Activated CD8-positive, alpha-beta memory T cell treated with anti-CD3 and anti-CD28 coated beads, Interleukin-2, amount 50 U/mL, for 48 hours (primary cell): ENCODE measurements at places on chromosomes 5 and 9.

GRCh38 chr5:37211661-37212060 is 37.5 kb downstream of the CPLANE1 start:
- DNase-seq, result no peak

GRCh38 chr5:116451066-116451465 is 123.6 kb downstream of the SEMA6A start:
- DNase-seq, result no peak

DNA sequence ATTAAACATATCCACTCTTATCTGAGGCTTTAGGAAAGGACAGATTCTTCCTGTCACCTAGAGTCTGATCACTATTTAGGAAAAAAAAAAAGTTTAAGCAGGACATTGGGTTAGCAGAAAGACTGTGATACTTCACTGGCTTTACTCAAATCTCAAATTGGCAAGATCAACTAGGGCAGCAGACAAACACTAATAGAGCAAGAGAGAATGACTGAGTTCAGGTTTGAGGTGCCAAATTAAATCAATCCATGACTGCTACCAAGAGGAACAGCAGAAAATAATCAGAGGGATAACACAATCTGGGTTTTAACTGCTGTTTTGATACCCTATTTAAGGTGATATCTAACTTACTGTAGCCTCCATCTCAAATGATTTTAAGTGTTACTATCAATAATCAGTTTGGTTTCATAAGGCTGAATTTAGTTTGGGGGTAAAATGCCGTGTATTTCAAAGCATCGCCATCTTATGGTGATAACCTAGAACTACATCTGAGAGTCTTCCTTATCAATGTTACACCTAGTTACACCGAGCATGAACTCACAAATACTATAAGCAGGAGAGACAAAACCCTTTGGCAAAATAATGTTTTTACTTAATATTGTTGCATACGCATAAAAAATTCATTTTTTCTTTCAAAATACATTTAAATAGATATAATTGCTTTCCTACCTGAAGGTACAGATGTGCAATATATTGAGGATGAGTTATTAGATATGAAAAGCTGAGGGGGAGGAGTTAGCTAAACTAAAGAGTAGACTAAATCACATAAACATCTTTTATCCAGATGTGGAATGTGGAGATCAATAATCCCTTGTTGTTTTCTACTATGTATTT is 286.4 kb upstream of the CDH12 start:
- DNase-seq, result no peak

- no peak for DNase-seq
Measured at GRCh38 chr9:121717141-121717991, 65.9 kb downstream of the DAB2IP start.

DNA sequence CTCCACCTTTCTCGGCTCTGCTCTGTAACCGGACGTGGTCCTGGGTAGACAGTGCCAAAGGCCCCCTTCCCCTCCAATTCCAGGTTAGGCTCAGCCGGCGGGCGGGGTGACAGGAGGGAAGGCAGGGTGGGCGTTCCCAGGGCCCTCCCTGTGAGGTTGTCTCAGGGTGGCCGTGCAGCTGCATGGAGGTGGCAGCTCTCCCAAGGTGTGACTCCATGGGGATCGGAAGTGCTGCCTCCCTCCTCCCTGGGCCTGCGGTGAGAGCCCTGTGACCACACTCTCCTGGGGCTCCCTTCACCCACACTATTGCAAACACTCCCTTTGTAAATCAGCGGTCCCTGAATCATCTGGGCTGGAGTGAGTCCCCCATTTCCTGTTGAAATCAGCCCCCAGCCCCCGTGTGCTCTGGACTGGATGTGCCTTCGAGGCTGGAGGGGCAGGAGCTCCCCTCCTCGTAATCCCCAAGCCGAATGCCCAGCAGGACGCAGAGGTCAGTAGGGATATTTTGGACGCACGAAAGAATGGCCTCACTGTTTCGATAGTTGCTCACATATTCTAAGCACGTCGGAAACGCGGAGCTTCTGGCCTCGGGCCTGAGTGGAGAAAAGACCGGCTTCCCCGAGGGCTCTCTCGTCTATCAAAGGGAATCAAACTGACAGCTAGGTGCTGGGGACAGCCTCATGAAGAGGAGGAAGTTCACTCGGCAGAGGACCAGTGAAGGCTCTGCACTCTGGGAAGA is 107.6 kb upstream of the COL5A1 start:
- DNase-seq, result no peak

DNA sequence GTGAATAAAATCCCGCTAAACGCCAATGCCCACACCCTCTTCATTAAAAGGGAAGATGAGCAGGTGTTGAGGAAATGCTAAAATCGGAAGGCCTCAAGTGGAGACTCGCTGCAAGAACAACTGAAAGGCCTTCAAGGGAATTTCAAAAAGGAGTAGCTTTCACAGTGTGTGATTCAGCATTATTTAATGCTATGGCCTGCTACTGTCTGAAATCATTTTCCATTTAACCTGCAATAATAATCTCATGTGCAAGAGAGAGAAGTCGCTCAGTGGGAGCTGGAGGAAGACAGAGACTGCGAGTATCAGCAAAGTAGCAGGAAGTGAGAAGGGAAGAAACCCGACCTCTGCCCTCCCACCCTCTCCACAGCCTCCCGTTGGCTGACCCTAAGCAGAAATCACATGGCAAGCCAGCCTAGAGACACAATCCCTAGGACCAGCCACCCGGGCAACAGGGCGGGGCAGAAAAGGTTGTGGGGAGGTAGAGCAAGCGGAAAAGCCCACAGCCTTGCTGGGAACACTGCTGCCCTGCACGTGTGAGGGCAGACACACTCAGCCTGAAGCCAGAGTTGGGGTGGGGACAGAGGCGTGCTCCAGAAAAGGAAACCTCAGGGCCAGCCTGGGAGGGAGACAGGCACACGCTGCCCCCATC is 39.9 kb upstream of the CTSL start:
- no peak for DNase-seq

DNA sequence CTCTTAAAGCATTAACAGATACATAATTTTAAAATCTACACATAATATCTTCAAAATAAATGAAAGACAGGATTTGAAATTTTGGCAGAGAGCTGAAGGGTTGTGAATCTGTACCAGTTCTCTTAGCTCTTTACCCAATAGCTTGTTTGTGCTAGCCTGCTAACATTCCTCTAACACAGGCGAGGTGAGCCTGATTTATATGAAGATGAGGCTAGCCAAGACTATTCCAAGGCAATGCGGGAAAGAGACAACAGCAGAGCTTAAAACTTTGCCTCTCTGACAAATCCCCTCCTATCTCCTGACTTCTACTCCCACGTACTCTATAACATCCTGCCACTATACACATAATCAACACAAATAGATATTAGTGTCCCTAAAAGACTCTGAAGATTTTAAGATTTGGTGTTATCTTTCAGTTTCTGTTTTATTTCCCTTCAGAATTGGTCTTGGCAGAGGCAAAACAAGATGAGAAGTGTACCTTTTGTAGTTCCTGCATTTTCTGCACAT is 745.6 kb upstream of the ZNF608 start:
- DNase-seq, result no peak

- DNase-seq, result no peak
Measured at GRCh38 chr9:17993024-17993423, 414.2 kb downstream of the SH3GL2 start.

GRCh38 chr5:111922344-111922743 is 165.3 kb upstream of the NREP start:
- no peak for DNase-seq

GRCh38 chr5:178131446-178131996 is 707 bp downstream of the RMND5B start:
- DNase-seq, result no peak

DNA sequence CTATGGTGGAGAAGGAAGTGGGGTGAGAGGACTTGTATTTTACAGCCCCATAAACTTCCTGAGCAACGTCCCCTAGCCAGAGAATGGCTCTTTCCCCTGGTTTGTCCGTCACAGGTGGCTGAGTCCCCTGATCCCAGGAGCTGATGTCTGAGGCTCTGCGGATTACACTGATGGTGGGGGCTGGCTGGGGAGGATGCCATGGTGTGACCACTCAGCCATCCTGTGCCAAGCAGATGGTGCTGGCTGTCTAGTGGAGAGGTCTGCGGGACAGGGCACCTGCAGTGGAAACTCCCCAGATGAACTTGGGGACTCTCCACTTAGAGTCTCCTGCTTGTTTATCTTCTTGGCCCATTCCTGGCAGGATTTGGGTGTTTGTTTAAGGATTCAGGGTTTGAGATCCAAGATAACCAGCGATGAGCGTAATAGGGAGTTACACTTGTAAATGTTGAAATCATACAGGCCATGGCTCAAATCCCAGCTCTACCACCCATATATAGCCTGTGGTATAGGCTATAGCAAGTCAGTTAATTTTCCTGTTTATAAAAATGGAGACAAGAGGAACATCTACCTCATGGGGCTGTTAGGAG is 4.7 kb upstream of the PTGS1 start:
- no peak for DNase-seq

GRCh38 chr5:155651-156410 is 35.5 kb upstream of the LRRC14B start:
- DNase-seq, result peak; percentile 26

GRCh38 chr5:112635276-112635675 is 102.4 kb upstream of the APC start:
- no peak for DNase-seq

GRCh38 chr5:3309538-3309937 is 286.1 kb upstream of the IRX1 start:
- no peak for DNase-seq

- peak; percentile 92 for DNase-seq
Measured at GRCh38 chr9:93159601-93160471, 24.1 kb upstream of the WNK2 start.

DNA sequence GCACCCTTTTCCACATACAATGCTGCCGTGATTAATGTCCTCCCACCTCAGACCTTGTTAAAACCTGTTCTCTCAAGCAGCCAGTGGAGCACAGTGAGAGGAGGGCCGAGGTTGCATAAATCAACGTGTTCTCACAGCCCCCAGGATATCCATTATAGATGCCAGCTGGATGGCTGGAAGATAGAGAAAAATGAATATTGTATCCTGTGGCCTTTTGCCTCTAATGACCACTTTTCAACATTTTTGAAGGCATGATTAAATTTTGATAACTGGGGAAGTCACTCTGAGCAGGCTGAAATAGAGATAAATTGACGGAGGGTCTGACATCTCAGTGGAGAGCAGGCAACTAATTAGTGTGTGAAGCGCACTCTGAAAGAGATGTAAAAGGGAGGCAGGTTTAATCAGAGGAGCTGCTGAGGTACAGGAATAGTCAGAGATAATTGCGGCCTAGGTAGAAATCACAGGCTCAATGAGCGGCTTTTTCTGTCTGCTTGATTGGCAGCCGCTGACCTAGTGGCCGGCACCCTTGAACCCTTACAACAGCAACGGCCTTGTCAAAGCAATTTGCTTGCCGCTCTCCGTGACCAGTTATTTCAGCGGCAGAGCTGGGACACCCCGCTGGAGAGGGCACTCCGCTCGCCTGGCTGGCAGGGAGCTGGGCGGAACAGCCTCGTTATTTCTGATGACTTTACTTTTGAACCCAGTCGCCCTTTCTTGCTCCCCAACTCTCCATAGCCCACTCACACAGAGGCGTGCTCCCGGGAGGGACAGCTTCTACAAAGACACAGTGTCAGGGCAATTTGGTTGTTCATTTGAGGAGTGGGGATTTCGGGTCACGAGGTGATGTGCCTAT is 560.7 kb downstream of the PSAT1 start:
- no peak for DNase-seq

GRCh38 chr5:97606531-97606930 is 423.5 kb upstream of the RIOK2 start:
- no peak for DNase-seq

- no peak for DNase-seq
Measured at GRCh38 chr9:87751423-87751822, 25.5 kb downstream of the CTSL start.

DNA sequence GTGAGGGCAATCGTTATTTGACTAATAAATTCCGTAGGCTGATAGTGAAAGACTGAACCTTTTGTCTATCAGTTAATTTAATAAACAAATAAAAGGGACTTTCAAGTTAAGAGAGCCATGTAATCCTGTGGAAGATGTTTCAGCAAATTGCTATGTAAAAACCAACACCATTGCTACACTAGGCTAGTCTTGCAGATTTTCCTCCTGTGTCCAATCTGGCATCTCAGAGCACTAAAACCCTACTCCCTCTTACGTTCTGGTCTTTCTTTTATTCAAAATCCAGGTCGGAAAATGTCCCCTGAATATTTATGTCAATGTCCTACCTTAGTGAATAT is 478.8 kb upstream of the TNC start:
- DNase-seq, result no peak

DNA sequence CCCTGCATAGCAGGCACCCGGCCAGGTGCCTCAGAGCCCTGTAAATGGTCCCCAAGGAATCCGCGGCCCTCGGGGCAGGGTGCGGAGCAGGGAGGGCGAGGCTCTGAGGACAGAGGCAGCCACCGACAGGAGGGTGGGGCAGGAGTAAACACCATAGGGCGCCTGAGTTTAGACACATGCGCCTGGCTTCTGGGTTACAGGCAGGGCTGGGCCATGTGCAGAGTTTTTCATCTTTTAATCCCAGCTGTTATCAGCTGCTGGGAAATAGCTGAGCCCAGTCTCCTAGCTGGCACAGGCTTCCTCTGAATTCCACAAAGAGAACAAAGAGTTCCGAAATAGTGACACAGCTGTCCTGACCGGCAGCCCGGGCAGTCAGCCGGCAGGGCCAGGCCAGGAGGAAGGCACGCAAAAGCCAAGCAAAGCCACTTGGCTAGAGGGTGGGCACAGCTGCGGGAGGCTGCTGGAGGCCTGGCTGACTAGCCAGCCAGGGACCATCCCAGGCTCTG is 98.9 kb upstream of the PHYKPL start:
- DNase-seq, result no peak

GRCh38 chr9:35844628-35845270 is 15.7 kb downstream of the TMEM8B start:
- no peak for DNase-seq

GRCh38 chr5:134995850-134996402 is 28.2 kb downstream of the CATSPER3 start:
- no peak for DNase-seq
